Fibroblast of skin of right biceps (primary cell): ENCODE measurements at places on chromosomes 11 and 22.

DNA sequence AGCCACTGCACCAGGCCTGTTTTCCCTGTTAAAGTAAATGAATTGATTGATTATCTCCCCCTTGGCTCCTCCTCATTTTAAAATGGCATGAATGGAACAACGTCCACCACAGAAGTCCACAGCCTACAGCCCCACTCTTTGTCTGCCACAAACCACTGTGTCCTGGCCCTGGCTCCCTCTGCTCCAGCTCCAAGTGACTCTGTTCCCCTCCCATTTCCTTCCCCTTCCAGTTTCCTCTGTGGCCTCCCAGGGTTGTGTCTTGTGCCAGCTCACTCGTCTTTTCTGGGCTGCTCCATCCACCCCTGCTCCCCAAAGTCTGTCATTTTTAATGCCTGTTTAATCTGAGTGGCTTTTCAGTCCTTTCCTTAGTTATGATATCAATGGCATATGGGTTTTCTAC lies 52.4 kb upstream of the CD5 start:
- no peak for DNase-seq

GRCh38 chr11:76742902-76743301 lies 40.3 kb upstream of the TSKU start:
- peak; percentile 61 for DNase-seq

GRCh38 chr22:37101311-37102066 lies 8.0 kb downstream of the TMPRSS6 start:
- DNase-seq, result no peak

DNA sequence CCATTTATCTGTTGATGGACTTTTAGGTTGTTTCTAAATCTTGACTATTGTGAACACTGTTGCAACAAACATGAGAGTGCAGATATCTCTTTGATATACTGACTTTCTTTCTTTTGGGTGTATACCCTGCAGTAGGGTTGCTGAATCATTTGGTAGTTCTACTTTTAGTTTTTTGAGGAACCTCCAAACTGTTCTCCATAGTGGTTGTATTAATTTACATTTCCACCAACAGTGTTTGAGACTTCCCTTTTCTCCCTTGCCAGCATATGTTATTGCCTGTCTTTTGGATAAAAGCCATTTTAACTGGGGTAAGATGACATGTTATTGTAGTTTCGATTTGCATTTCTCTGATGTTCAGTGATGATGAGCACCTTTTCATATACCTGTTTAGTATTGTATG lies 330.0 kb downstream of the DDX10 start:
- no peak for DNase-seq

- peak; percentile 50 for DNase-seq
Measured at GRCh38 chr11:63888170-63889086, 28.5 kb downstream of the RCOR2 start.

DNA sequence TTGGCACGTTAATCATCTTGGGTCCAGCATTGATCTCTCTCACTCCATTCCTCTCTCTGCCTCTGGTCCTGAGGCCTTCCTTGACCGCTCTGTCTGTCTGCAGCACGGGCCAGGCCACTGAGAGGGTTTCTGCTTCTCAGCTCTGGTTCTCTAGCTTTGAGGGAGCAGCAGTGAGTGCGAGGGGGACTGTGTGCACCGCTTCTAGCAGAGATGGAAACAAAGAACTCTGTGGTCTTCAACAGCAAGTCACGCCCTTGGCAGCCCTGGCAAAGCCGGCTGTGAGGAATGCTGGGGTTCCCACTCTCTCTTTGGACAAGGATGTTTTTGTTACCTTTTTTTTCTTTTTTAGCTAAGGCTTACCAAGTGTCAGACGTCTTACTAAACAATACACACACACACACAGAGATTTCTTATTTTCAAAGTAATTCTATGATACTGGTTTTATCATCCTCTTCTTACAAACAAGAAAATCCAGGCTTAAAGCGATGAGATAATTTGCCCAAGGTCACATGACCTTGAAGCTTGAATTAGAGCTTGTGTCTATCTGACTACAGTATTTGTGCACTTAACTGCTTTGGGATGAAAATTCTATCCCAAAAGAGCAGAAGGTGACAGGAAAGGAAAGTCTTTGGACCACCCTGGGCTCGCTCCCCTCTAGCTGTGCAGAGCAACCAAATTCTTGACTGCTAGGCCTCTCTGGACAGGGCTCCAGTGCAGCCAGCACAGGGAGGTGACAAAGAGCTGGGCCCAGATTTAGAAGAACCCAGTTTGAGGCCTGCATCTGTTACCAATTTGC lies 293.2 kb downstream of the NTM start:
- no peak for DNase-seq

DNA sequence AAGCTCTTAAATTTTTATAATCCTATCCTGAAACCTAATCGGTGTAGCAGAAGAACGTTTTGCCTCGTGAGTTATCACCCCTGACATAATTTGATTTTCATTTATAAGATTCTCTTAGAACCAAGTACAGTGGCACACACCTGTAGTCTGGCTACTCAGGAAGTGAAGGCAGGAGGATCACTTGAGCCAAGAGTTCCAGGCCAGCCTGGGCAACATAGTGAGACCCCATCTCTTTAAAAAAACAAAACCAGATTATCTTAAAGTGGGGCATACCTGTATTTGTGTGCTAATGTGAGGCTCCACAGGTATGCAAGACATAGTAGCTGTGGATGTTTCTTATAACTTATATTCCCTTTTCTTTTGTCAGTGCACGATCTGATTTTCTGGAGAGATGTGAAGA lies 19.0 kb downstream of the ZFTA start:
- DNase-seq, result no peak

- no peak for DNase-seq
Measured at GRCh38 chr11:23090659-23091058, 230.4 kb upstream of the CCDC179 start.

- no peak for DNase-seq
Measured at GRCh38 chr11:74494916-74495315, 1.4 kb upstream of the LIPT2 start.
